ENCODE measurements at places on chromosomes 1 and 21.
A peak's percentile ranks its signal among the peaks of the same experiment; 100 is the strongest.

- H3K4me1 ChIP-seq = no peaks in the 10 kb centered on the region
- no peak overlapping the region for H3K27ac ChIP-seq
- no peak for DNase-seq
- H3K36me3 ChIP-seq = no peaks in the 10 kb centered on the region
- H3K4me3 ChIP-seq = no peak overlapping the region
Measured at GRCh38 chr1:82073659-82074058, 272.9 kb downstream of the ADGRL2 start.

GRCh38 chr1:207876131-207876530 is 34.8 kb downstream of the CD34 start:
- DNase-seq = no peak
- no peaks in the 10 kb centered on the region for H3K27me3 ChIP-seq
- H3K36me3 ChIP-seq = no peaks in the 10 kb centered on the region
- no peak overlapping the region for H3K4me3 ChIP-seq
- H3K27ac ChIP-seq = no peak overlapping the region

DNA sequence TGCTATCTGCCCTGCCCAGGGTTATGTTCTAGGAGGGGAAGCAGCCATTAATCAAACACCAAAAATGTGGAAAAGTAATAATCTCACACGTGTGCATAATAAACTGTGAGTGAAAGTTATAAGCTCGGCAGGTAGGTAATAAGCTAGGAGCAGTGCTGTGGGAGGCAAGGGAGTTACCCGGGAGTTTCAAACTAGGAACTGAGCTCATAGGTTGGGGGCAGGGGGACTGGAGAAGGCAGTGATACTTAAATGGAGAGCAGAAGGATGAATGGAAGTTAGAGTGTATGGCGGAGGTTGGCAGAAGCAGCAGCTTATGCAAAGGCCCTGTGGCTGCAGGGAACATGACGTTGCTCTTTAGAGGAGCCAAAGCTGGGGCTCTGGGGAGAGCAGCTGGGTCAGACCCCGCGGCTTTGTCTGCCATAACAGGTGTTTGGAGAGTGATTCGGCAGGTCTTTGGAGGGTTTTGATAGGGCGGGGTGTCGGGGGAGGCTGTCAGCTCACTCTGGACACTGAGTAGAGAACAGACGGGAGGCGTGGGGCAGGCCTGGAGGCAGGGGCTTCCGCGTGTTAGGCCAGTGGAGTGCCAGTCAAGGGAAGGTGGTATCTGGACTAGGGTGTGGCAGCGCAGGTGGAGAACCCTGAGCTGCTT is 20.0 kb downstream of the PTPRF start:
- no peak for DNase-seq
- peak overlapping the region; percentile 30 for H3K4me3 ChIP-seq
- H3K4me1 ChIP-seq = peaks cover 8% of the 10 kb centered on the region
- H3K27me3 ChIP-seq = peaks cover 9% of the 10 kb centered on the region
- no peak overlapping the region for H3K27ac ChIP-seq
- H3K36me3 ChIP-seq = no peaks in the 10 kb centered on the region

DNA sequence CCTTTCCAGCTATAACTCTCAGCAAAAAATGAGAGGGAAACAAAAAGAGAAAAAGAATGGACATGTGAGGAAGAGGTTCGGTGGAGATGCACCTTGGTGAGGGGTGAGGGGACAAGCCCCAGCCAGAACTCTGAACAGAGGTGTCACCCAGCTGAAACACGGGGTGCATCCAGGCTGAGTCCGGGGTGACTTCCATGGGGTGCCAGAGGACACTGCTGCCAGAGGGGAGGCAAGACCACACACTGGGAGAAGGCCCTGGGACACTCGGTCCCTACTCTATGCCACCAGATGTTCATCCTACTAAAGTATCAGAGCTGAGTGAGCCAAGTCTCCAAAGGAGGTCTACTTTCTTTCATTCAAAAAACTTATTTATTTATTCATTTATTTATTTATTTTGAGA is 36.1 kb upstream of the PPP1R15B start:
- DNase-seq = no peak
- H3K4me3 ChIP-seq = no peak overlapping the region
- H3K4me1 ChIP-seq = peaks cover 36% of the 10 kb centered on the region

GRCh38 chr1:24861821-24862727 is 68.0 kb downstream of the RUNX3 start:
- peak; percentile 16 for DNase-seq
- H3K36me3 ChIP-seq = no peaks in the 10 kb centered on the region
- H3K27me3 ChIP-seq = peaks cover 14% of the 10 kb centered on the region
- no peaks in the 10 kb centered on the region for H3K4me1 ChIP-seq

- no peaks in the 10 kb centered on the region for H3K36me3 ChIP-seq
- no peaks in the 10 kb centered on the region for H3K27me3 ChIP-seq
- H3K27ac ChIP-seq = no peak overlapping the region
Measured at GRCh38 chr1:98143403-98143802, 222.6 kb upstream of the DPYD start.

DNA sequence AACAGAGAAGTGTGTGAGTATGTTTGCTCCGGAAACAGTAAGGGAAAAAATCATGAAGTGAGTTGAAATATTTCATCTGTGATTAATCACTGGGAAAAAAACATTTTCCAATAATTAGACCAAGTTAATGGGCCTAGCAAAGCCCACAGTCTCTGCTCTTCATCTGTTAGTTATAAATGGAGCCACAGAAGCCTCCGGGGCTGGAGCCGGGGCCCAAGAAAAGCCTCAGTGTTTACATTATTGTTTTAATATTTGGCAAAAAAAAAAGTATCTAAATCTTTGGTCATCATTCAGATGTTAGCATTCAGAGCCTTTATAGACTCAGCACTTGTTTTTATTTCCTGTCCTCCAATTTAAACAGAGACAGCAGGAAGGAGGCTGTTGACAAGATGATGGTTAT is 115.0 kb downstream of the UBE2U start:
- DNase-seq = no peak
- H3K4me1 ChIP-seq = no peaks in the 10 kb centered on the region

DNA sequence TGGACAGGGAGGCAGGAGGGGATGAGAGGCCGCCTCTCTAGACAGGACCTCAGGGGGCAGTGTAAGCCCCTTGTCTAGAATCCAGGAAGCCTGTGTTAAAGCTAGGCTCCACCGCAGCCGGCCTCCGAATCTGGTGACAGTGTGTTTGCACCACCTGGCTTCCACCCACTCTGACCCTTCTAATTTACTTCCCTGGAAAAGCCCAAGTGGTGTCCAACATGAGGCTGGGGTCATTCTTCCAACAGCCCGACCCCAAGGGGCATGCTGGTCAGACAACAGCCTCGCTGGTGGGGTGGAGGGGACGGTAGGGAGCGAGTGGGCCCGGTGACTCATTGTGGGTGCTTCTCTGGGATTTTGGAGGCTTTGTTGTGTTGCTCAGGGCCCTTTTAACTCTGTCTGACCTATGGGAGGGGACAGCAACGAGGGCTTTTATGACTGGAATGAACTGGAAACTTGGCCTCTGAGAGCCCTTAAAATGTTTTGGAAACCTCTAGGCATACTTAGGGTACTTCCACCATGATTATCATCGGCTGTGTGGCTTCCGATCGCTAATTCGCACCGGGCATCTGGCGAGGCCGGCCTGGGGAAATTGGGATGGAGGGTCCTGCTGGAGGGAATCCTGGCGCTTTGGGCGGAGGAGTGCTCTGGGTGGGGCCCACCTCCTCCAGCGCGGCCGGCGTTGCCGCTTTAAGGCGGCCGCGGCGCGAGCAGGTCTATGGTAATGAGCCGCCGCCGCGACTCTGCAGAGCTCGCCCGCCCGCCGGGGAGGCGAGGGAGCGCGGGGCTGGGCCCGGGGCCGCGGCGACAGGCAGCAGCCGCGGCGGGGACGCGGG is at the start of gene CELSR2:
CELSR2 (plus strand) TSS at position 743 of the 833 bp plus-strand sequence. CDS start 541 bp downstream, outside the sequence.
- H3K4me1 ChIP-seq = peaks cover 7% of the 10 kb centered on the region
- DNase-seq = peak; percentile 69
- no peaks in the 10 kb centered on the region for H3K36me3 ChIP-seq
- H3K27ac ChIP-seq = no peak within 1 kb of the TSS

DNA sequence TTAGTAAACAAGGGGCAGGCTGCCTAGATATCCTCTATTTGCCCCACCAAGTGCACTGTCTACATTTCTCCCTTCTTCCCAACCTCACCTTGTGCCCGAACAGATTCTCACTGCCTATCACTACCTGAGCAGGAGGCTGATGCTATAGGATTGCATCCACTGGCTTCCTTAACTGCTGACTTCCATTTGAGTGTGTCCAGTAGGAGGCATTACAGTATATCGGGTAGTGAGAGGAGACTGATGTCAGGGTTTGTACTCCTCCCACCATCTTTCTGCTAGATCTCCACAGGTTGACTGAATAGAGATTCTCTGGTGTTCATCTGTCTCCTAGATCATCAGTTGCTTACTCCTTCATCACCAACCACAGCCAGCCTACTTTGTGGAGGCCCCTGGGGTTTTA is 796.3 kb downstream of the LRRIQ3 start:
- no peaks in the 10 kb centered on the region for H3K4me1 ChIP-seq
- no peaks in the 10 kb centered on the region for H3K36me3 ChIP-seq
- no peak overlapping the region for H3K4me3 ChIP-seq
- DNase-seq = no peak

- H3K27me3 ChIP-seq = peaks cover 20% of the 10 kb centered on the region
- peaks cover 51% of the 10 kb centered on the region for H3K4me1 ChIP-seq
- H3K27ac ChIP-seq = peak overlapping the region; percentile 68
Measured at GRCh38 chr21:31558189-31558961, 101.1 kb upstream of the SOD1 start.

- no peak overlapping the region for H3K4me3 ChIP-seq
- H3K4me1 ChIP-seq = peaks cover 37% of the 10 kb centered on the region
- H3K27me3 ChIP-seq = peaks cover 71% of the 10 kb centered on the region
- no peak overlapping the region for H3K27ac ChIP-seq
- no peak for DNase-seq
Measured at GRCh38 chr1:61055110-61055614, 27.2 kb upstream of the NFIA start.

DNA sequence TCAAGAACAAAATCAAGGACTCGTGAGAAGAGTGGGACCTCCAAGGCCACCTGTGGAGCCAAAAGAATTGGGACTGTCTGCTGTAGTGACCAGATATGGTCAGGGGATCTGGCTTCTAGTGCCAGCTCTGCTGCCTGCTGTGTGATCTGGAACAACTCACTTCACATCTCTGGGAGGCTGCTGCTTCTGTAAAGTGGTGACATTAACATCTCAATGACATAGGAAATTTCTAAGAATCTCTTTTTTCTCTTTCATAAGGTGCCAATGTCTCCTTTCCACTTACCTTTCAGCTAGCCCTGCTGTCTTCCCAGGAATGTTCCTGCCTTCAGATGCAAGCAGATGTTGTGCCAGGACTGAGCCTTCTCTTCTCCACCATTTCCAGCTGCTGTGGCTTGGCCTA is 5.0 kb upstream of the SRSF4 start:
- peaks cover 16% of the 10 kb centered on the region for H3K4me1 ChIP-seq
- no peaks in the 10 kb centered on the region for H3K27me3 ChIP-seq
- DNase-seq = no peak
- no peak overlapping the region for H3K4me3 ChIP-seq
- no peak overlapping the region for H3K27ac ChIP-seq

- H3K27ac ChIP-seq = peak overlapping the region; percentile 78
- H3K4me1 ChIP-seq = peaks cover 47% of the 10 kb centered on the region
- DNase-seq = no peak
- H3K4me3 ChIP-seq = peak overlapping the region; percentile 11
- H3K36me3 ChIP-seq = peaks cover 29% of the 10 kb centered on the region
Measured at GRCh38 chr1:63320022-63320721, 2.2 kb upstream of the FOXD3 start.

GRCh38 chr1:156214024-156214748 is 1.4 kb downstream of the PMF1 start:
- H3K27ac ChIP-seq = peak overlapping the region; percentile 90
- H3K4me3 ChIP-seq = peak overlapping the region; percentile 73
- H3K36me3 ChIP-seq = peaks cover 65% of the 10 kb centered on the region
- DNase-seq = no peak
- H3K27me3 ChIP-seq = no peaks in the 10 kb centered on the region

Measured in activated CD8-positive, alpha-beta T cell treated with anti-CD3 and anti-CD28 coated beads, Interleukin-2, amount 10 ng/mL, durations not matched to agents 7 days and 5 days (primary cell).